Chondrocyte (in vitro differentiated cells): ENCODE measurements at places on chromosomes 7 and 10. TPM values are rescaled to one million over a fixed set of nuclear protein-coding genes. Genes with fewer than 3 reads are reported as not detected.

Gene CACNA2D1
- 28.6 to 32.9 TPM (median 31.3 TPM) in 3 replicates for total RNA-seq

Gene PLA2G12B
- not detected in 3 replicates for total RNA-seq

Gene WDFY4
- total RNA-seq = not detected in 3 replicates

Gene CALML3
- not detected in 3 replicates for total RNA-seq

Gene CRTAC1
- total RNA-seq = 0.18 to 0.37 TPM in 2 of 3 replicates, not detected in the other

Gene CYP2C9
- total RNA-seq = 0.12 TPM in 1 of 3 replicates, not detected in the others
